ENCODE measurements at places on chromosomes 7 and 10.

- no peaks in the 10 kb centered on the region for H3K27me3 ChIP-seq
- H3K36me3 ChIP-seq: peaks cover 2% of the 10 kb centered on the region
- no peaks in the 10 kb centered on the region for H3K4me1 ChIP-seq
- H3K27ac ChIP-seq: no peak overlapping the region
- no peak overlapping the region for H3K4me3 ChIP-seq
These were observed 250.7 kb upstream of the BMPER start for GRCh38 chr7:33654676-33655075.

DNA sequence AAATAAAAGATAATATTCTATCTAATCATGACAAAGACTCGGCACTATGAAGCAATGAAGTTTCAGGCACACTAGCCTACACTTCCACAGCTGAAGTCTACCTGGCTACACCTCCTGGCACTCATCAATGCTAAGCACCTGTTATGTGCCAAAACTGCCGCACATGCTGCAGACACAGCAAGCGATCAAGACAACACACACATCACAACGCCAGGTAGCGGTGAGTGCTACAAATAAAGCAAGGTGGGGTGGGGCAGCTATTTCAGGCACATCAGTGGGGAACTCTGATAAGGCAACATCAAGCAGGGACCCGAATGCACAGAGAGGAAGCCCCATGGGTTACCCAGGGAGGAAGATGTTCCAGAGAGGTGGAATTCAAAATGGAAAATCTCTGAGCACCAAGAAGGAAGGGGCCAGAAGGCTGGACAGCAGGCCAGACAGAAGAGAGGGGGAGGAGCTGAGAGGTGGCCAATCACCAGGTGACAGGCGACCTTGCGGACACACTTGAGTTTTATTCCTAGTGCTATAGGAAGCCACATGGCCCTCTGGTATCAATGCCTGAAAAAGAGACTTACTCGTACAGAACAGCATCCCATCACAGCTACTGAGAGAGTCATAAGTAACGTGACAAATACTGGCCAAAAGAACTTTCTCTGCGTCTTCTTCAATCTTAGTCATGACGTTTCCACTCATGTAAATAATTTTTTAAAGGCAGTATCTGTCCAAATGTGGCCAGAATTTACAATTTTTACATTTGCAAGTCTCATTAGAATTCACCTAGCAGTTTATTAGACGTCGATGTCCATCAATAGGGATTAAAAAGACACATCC, 8.0 kb downstream of the PSAP start:
- H3K4me1 ChIP-seq: no peaks in the 10 kb centered on the region
- DNase-seq: peak; percentile 42
- H3K27me3 ChIP-seq: no peaks in the 10 kb centered on the region
- no peaks in the 10 kb centered on the region for H3K36me3 ChIP-seq
- H3K27ac ChIP-seq: no peak overlapping the region

GRCh38 chr10:19889256-19889655, 73.0 kb downstream of the PLXDC2 start:
- DNase-seq: no peak
- no peak overlapping the region for H3K4me3 ChIP-seq
- H3K27me3 ChIP-seq: no peaks in the 10 kb centered on the region

DNA sequence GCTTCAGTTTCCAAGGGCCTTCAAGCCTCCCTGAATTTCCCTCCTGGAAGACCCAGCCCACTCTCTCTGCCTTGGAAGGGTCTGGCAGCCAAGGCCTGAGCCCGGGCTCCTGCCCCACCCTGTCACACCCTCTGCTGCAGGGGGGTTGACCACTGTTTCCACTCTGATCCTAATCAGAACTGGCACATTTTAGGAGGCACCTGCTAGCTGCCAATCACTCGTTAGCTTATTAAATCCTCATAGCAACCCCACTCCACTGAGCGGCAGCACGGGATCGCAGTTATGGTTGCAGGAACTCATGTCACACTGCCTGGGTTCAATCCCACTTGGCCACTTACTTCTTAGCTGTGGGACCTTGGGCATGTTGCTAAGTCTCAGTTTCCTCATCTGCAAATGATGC, 12.9 kb downstream of the HSPB1 start:
- H3K4me1 ChIP-seq: peaks cover 2% of the 10 kb centered on the region
- H3K27ac ChIP-seq: no peak overlapping the region
- H3K27me3 ChIP-seq: no peaks in the 10 kb centered on the region
- peak; percentile 38 for DNase-seq
- H3K4me3 ChIP-seq: no peak overlapping the region

GRCh38 chr10:79938728-79939406, 10.0 kb downstream of the SFTPD start:
- no peaks in the 10 kb centered on the region for H3K27me3 ChIP-seq
- H3K36me3 ChIP-seq: no peaks in the 10 kb centered on the region
- H3K4me3 ChIP-seq: no peak overlapping the region
- no peak for DNase-seq

DNA sequence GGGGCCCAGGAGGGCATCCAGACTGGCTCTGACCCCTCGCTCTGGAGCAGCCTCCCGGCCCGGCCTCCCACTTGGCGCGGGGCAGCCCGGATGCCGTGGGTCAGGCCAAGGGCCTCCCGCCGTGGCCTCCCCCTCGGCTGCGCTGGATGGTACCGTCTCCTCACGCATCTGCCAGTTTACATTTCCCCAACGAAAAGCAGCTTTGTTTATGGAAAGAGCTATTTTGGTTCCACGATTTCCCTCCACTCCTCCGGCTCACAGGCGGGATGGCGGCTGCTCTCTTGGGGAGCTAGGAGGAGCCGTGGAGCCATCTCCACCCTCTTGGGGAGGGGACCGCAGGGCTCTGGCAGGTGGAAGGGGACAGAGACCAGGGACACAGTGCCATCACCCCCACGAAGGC, 93.2 kb upstream of the MYL10 start:
- H3K36me3 ChIP-seq: no peaks in the 10 kb centered on the region
- H3K27me3 ChIP-seq: no peaks in the 10 kb centered on the region
- H3K4me1 ChIP-seq: no peaks in the 10 kb centered on the region
- H3K4me3 ChIP-seq: no peak overlapping the region
- no peak for DNase-seq
- H3K27ac ChIP-seq: no peak overlapping the region

DNA sequence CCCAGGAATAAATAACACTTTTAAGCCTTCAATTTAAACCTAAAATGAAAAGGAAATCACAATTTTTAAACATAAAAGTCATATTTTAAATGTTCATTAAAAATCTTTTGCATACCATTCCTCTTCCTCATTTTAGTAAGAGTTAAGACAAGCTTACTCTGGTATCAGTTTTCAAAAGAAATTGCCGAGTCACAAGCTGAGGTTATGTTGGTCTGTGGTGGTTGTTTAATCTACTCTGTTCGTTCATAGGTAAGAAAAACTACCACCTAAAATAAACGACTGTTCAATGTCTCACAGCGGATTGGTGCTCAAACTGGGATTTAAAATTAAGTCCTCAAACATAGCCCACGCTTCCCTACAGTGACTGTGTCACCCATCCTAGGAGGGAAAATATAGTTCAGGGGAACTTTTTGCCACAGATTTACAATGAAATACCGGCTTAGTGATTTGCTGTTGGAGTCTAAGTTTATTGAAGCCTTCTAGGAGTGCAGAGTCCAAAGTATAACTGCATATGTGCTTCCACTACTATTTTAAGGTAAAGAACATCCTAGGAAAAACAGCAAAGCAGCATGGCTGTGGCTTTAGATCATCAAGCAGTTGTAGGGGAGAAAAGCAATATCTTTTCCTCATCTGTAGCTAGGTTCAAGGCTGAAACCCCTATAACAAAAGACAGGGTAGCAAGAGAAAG, 61.1 kb downstream of the GNAT3 start:
- DNase-seq: no peak
- H3K4me3 ChIP-seq: no peak overlapping the region
- no peaks in the 10 kb centered on the region for H3K4me1 ChIP-seq
- H3K27ac ChIP-seq: no peak overlapping the region

DNA sequence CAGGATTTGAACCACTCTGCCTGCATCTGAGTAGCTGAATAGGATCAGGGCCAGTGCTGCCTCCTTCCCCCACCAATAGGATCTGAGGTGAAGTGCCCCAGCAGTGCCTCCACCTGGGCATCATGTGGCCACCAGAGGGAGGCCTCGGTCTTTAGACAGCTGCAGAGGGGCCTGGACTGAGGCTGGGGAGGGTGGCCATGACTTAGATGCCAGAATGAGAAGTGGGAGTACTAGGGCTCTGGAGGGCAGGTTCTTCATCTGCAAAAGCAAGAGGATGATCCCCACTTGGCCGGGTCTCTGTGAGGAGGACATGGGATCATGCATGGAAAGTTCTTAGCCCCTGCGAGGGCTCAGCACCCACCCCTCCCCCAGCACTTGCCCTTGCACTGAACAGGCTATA, 56.9 kb downstream of the NEUROG3 start:
- H3K36me3 ChIP-seq: no peaks in the 10 kb centered on the region
- no peak for DNase-seq
- no peaks in the 10 kb centered on the region for H3K4me1 ChIP-seq
- no peak overlapping the region for H3K27ac ChIP-seq
- no peak overlapping the region for H3K4me3 ChIP-seq

- no peak overlapping the region for H3K4me3 ChIP-seq
- H3K4me1 ChIP-seq: no peaks in the 10 kb centered on the region
These were observed 37.2 kb upstream of the SLC35G1 start for GRCh38 chr10:93856349-93857145.

- DNase-seq: no peak
- no peaks in the 10 kb centered on the region for H3K27me3 ChIP-seq
- H3K27ac ChIP-seq: no peak overlapping the region
These were observed 14.6 kb downstream of the CHST12 start for GRCh38 chr7:2417981-2418481.

DNA sequence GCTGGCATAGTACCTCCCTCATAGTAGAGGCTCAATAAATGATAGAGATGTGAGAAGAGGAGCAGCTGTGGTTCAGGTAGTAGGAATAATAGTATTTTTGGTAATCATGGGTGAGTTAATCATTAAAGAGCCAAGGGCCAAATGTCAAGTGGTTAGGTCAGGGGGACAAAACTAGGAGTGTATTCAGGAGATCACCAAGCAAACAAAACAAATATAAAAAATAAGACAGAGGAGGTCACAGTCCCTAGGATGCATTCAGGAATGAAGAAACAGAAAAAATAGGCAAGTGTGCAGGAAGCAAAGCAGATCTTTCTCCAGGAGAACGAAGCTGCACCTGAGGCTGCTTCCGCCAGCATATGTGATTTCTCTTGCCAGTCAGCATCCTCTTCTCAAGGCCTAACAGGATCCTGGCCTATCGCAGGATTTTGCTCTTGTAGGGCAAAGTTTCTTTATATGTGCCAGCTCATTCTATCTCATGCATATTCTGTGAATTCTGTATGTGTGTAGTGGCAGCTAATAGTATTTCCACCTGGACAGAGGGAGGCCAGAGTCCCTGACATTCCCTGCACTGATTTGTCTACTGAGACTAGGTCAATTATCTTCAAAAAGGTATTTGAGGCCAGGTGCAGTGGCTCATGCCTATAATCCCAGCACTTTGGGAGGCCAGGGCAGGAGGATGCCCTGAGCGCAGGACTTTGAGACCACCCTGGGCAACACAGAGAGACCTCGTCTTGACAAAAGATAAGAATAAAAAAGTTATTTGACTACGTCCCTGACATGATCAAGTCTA, 82.7 kb downstream of the AKR1D1 start:
- no peaks in the 10 kb centered on the region for H3K27me3 ChIP-seq
- no peak overlapping the region for H3K27ac ChIP-seq
- no peaks in the 10 kb centered on the region for H3K36me3 ChIP-seq
- no peaks in the 10 kb centered on the region for H3K4me1 ChIP-seq
- no peak for DNase-seq
- H3K4me3 ChIP-seq: no peak overlapping the region

- DNase-seq: peak; percentile 94
- H3K27me3 ChIP-seq: no peaks in the 10 kb centered on the region
- no peak within 1 kb of the TSS for H3K27ac ChIP-seq
- no peaks in the 10 kb centered on the region for H3K4me1 ChIP-seq
- H3K4me3 ChIP-seq: no peak within 1 kb of the TSS
These were observed at the start of gene IL6 for GRCh38 chr7:22726907-22727713. IL6 (plus strand) TSS chr7:22727200; CDS start chr7:22727263, 63 bp downstream.

GRCh38 chr7:22355620-22356009, 1.3 kb downstream of the RAPGEF5 start:
- H3K4me1 ChIP-seq: no peaks in the 10 kb centered on the region
- no peaks in the 10 kb centered on the region for H3K36me3 ChIP-seq
- no peak overlapping the region for H3K27ac ChIP-seq
- peaks cover 6% of the 10 kb centered on the region for H3K27me3 ChIP-seq
- H3K4me3 ChIP-seq: no peak overlapping the region
- DNase-seq: no peak

DNA sequence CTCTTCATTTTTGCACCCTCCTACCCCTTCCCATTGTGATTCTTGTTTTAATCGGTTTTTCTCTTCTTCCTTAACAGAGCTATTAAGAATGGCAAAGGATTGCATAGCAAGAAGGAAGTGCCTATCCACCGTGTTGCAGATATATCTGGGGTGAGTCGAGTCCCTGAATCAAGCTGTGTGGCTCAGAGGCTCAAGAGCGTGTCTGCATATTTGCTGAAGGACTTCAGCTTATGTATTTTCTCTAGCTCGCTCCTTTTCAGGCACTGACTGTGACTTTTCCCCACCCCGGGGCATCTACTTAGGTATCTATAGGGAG, 126.6 kb downstream of the LRRC4 start:
- DNase-seq: no peak
- peaks cover 6% of the 10 kb centered on the region for H3K36me3 ChIP-seq
- no peak overlapping the region for H3K27ac ChIP-seq
- H3K4me1 ChIP-seq: peaks cover 6% of the 10 kb centered on the region
- H3K4me3 ChIP-seq: no peak overlapping the region
- no peaks in the 10 kb centered on the region for H3K27me3 ChIP-seq

DNA sequence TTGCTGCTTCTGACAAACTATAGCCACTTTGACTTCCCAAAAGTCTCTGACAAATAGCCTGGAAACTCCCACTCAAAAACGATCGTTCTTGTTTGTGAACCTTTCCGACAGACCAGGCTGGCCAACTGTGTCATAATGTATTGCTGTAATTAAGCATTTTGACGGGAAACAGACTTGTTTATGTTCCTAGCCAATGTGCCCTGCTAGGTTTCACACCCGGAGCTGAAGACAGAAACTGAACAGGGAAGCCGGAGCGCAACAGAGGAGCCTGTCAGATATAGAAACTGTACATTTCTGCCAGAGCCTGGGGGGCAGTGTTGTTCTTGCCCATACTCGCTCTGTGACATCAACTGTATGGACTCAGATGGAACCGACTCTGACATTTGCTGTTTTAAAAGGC, 55.3 kb upstream of the C7orf33 start:
- no peaks in the 10 kb centered on the region for H3K36me3 ChIP-seq
- H3K27me3 ChIP-seq: no peaks in the 10 kb centered on the region
- no peak for DNase-seq
- no peak overlapping the region for H3K27ac ChIP-seq

GRCh38 chr10:92750791-92751533, 61.2 kb downstream of the HHEX start:
- DNase-seq: no peak
- H3K36me3 ChIP-seq: no peaks in the 10 kb centered on the region
- no peak overlapping the region for H3K4me3 ChIP-seq
- H3K27me3 ChIP-seq: no peaks in the 10 kb centered on the region
- H3K27ac ChIP-seq: no peak overlapping the region
